Activated effector memory CD4-positive, alpha-beta T cell treated with Interleukin-2 at 50 U/mL for 16 hours (primary cell): ENCODE measurements at places on chromosomes 6 and 20.

DNA sequence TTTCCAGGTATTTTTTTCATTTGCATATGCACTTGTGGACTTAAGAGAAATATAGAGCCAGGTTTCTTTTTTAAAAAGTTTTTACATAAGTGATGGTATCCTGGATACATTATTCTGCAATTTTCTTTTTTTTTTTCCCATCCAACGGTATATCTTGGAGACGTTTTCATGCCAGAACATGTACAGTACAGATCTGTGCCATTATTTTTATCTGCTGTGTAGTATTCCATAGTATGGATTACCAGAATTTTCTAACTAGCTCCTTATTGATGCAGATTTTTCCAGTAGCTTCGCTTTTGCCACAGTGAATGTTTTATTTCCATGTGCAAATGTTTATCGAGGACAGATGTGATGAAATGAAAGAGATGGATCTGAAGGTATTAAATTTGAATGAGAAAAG, 34.1 kb downstream of the PPP1R16B start:
- no peak for DNase-seq

DNA sequence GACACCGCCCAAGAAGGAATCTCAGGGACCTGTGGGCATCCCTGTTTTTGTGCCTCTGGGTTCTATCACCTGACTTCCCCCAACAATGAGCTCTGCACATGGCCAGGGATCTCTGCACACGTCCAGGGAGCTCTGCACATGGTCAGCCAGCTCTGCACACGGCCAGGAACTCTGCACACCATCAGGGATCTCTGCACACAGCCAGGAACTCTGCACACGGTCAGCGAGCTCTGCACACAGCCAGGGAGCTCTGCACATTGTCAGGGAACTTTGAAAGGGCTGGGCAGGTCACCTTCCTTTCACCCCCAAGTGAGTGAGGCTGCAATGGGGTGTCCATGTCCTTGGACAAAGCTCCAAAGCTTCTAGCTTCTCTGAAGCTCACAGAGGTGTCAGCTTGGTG, 5.2 kb upstream of the SLCO4A1 start:
- DNase-seq = no peak

DNA sequence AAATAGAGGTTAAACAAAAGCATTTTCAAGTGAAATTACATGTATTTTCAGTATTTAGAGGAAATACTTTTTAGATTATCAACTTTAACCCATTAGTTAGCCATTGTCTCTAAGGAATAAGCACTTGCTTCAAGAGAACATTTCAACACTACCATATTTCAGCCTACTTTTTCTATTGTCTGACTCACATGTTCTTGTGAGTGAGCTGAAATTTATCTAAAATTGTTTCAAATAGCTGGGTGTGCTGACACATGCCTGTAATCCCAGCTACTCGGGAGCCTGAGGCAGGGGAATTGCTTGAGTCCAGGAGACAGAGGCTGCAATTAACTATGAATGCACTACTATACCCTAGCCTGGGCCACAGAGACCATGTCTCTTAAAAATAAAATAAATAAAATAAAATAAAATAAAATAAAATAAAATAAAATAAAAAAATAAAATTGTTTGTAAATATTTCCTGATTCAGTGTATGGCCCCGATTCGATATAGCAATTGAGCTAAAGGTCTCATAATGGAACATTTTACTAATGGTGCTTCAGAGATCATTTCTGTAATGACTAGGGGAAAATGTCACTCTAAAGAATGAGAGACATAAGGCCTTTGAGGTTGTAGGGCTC, 324.6 kb upstream of the PLCB4 start:
- no peak for DNase-seq

DNA sequence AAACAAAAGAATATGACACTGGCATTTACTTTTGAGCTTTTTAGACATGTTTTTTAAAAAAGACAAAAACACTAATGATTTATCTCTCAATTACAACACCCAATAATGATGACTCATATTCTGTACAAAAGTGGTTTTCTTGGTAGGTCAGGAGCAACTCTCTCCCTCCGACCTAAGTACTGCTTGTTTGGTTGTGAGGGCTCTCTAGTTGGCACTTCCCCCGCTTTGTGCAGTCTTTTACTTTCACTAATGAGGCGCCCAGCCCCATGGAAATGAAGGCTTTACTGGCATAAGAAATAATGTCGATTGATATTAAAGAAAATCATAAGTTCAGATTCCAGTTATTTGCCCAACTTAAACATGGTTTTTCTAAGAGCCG, 1.3 kb downstream of the KPNA5 start:
- no peak for DNase-seq

- DNase-seq = no peak
Measured at GRCh38 chr6:3324262-3324942, 65.7 kb downstream of the PSMG4 start.

DNA sequence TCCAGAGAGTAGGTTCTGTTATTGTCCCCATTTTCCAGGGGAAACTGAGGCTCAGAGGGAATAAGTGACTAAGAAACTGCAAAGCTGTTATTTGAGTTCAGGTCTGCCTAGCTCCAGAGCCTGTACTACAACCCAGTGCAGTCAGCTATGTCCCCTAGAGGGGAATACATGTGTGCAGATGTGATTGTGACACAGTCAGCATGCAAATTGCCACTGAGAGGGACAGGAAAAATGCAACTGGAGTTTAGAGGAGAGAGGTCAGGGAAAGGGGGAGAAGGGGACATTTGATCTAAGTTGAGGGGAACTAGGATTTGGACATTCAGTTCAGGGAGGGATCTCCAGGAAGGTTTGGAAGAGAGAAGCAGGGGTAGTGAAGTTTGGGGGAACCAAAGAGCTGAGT, 38.6 kb upstream of the EPB41L1 start:
- DNase-seq = no peak

DNA sequence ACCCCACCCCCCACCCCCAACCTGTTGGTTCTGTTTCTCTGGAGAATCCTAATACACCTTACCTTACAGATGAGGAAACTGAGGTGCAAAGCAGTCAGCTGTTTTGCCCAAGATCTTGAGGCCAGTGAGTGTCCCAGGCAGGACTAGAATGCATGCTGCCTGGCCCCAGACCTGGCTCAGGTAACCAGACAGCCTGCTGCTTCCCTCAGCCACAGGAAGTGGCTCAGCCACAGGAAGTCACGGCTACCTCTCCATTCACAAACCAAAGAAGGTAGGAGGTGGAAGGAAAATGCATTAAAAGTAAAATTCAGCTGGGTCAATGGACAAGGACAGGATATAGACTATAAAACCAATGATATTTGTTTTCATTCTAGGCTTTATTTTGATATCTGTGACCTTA, 517.6 kb downstream of the CD83 start:
- peak; percentile 47 for DNase-seq

DNA sequence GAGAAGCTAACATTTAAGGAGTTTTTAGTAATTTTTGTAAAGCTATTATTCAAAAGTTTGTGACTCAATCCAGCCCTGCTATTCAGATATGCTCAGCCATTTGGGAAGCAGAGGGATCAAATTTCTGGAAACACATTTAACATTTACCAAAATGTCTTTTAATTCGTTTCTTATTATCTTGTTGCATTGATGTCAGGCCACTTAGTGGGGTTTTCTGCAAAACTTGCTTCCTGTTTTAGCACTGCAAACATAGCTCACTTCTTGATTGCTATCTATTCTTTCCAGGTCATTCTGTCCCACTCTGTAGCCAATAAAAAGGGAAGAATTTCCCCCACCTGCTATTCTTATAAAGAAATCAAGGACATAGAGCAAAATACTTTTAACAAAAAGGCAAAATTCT, 176.9 kb upstream of the SUPT3H start:
- no peak for DNase-seq

DNA sequence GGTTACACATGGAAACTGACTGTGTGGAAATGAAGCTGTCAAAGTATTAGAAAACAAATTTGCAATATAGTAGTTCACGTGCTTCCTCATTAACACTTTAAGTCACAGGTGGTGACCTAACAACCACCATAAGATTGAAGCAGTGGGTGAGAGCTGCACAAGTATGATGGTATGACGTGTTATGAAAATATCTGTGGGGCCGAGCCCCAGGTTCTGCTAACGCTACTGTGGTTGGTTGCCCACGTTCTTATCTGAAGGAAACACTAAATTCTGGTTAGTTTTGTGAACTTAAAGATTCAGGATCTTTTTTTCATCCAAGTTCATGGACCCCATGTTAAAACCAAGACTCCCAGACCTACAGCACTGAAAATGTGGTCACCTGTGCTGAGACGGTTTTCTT, 243.0 kb upstream of the RIN2 start:
- no peak for DNase-seq

DNA sequence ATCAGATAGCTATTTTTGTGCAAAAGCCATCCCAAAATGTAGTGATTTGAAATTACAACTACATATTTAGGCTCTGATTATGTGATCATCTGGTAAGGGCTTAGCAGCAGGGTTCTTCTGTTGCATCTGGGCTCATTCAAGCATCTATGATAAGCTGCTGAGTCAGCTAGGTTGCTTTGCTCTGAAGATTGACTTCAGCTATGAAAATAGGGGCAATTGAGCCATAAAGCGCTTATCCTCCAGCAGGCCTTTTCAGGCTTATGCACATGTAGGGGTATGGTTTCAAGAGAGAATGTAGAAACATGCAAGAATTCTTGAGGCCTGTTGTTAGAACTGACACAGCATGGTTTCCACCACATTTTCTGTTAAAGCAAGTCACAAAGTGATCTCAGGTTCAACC, 114.1 kb downstream of the PLCB1 start:
- no peak for DNase-seq

GRCh38 chr6:63097222-63097621, 114.0 kb upstream of the FKBP1C start:
- DNase-seq = no peak

DNA sequence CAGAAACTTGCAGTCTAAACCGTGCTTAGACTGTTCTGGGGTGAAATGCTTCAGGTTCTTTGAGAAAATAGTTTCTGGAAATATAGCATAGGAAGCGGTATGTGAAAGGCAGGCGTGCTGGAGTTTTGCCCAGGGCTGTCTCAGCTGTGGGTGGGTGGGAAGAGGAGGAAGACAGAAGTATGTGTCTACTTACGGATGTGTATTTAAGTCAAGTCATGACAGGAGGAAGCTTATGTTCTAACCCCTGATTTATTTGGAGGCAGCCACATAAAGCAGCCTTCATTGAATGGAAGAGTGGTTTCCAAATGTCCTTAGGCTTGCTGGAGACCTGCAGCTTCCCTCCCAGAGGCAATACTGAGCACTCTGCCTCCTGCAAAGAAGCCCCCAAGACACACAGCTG, 345.8 kb upstream of the PRND start:
- no peak for DNase-seq

- DNase-seq = no peak
Measured at GRCh38 chr6:29984992-29985391, 42.7 kb downstream of the HLA-A start.

DNA sequence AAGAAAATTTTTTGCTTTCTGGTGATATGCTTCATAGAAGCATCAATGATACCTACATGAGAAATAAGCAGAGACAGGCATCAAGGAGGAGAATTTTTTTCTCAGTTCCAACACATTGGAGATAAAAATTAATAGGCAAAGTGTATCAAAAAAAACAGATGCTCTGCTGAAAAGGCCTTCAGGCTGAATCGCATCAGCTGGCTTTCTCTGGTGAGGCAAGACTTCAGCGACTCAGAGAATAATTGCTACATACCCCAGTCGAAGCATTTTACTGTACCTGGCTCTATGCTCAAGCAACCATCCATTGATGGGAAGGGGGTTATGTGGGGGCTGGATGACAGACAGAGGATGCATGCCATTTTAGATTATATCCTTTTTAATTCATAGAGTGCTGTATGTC, 415.1 kb downstream of the TFAP2A start:
- DNase-seq = no peak

DNA sequence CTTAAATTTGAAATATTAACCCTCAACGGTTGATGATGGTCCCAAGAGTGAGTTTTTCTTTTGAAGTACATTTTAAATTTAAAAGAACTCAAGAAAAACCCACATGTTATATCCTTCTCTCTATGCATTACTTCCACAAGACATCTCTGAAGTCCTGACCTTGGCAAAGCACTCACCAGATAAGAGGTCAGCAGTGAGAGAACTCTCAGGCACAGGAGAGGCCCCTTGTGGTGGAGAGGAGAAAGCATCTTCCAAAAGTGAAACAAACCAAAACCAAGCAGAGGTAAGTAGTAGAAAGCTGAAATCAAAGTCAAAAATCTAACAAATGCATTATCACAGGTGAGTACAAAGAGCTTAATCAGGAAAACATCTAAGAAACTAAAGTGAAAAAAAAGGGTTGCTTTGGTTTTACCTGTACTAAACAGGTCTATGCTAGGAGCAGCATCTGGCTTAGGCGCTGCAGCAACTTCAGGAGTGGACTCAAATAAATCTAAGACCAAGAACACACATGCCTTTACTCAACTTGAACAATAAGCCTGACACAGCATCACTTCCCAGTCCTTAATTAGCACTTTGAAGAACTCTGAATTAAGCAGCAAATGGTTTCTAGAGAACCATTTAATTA, 80.5 kb downstream of the PRSS35 start:
- no peak for DNase-seq

- DNase-seq = no peak
Measured at GRCh38 chr20:51876313-51876940, 74.1 kb upstream of the SALL4 start.

DNA sequence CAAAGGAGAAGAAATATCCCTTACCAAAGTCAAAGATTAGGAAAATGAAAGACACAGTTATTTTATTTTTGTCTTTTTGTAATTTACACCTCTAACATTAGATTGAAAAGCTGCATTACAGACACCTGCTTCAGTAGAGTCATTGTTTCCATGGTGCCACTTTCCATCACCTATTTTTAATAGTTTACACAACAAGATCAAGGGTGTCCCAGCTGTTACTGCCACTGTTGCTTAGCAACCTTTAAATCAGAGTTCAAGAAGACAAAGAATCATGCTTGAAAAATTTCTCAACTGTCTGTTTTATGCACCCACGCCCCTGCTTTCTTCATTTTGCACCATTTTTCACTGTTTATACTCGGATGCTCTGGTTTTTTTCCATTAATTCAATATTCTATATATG, 668.2 kb upstream of the GJE1 start:
- DNase-seq = no peak

- no peak for DNase-seq
Measured at GRCh38 chr6:90074161-90074850, 180.0 kb downstream of the GJA10 start.

GRCh38 chr20:57060407-57061050, 205.9 kb downstream of the BMP7 start:
- no peak for DNase-seq

DNA sequence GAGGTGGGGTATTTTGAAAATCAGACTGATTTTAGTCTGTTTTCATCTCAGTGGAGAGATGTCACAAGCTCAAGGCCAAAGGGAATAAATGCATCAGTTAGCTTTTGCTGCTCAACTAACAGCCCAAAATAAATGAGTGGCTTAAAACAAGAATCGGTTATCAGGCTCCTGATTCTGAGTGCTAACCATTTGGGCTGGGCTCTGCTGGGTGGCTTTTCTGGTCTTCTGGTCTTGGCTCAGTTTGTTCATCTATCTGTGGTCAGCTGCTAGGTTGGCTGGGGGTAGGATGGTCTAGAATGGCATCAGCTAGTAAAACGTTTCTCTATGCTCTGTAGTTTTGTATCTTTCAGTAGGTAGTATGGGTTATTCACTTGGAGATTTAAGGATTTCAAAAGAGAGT, 357.5 kb upstream of the JAG1 start:
- DNase-seq = no peak

- DNase-seq = peak; percentile 16
Measured at GRCh38 chr20:57708694-57709673, 831 bp downstream of the PMEPA1 start.
